ENCODE measurements at places on chromosomes 7 and 10. TPM values are rescaled to one million over a fixed set of nuclear protein-coding genes. Genes with fewer than 3 reads are reported as not detected.

DNA sequence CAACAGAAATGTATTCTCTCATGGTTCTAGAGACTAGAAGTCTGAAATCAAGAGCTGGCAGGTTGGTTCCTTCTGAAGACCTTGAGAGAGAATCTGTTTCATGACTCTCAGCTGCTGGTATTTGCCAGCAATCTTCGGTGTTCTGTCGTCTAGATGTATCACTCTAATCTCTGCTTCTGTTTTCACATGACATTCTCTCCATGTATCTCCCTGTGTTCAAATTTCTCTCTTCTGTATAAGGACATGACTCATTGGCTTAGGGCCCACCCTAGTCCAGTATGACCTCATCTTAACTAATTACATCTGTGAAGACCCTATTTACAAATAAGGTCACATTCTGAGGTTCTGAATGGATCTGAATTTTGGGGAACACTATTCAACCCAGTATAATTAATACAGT lies 82.3 kb downstream of the ANKRD7 start:
- DNase-seq, result no peak

DNA sequence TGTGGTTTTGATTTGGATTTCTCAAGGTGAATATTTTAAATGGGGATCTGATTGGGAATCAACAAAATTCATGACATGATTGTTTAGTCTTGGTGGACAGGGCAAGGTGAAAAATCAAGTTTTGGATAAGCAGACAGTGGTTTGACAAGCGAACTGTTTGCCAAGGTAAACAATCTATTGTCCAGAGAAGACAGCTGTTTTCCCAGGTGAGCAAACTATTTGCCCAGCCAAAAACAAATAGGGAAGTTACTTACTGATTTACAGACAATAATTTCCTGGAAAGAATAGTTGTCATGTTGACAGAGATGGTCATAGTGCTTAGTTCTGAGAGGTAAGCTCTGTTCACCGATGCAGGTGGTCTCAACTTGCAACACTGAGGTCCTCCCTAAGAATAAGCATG lies 94.0 kb upstream of the STEAP1B start:
- no peak for DNase-seq

DNA sequence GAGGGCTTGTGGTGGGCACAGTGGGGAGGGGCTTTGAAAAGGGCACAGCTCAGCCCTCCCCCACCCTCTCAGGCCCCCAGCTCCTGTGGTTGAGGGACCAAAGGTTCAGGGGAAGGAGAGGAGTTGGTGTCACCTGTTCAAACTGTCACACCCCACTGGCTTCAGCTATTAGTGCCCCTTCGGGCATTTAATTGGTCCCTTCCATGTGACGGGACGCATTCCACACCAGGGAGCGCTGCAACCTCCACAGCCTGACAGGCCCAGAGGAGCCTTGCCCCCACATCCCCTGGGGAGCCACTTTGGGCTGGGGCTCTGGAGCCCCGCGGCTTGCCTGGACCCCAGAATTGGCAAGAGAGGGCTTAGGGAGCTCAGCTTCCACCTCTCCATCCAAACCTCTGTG lies 75.7 kb downstream of the C10orf105 start:
- DNase-seq, result no peak

DNA sequence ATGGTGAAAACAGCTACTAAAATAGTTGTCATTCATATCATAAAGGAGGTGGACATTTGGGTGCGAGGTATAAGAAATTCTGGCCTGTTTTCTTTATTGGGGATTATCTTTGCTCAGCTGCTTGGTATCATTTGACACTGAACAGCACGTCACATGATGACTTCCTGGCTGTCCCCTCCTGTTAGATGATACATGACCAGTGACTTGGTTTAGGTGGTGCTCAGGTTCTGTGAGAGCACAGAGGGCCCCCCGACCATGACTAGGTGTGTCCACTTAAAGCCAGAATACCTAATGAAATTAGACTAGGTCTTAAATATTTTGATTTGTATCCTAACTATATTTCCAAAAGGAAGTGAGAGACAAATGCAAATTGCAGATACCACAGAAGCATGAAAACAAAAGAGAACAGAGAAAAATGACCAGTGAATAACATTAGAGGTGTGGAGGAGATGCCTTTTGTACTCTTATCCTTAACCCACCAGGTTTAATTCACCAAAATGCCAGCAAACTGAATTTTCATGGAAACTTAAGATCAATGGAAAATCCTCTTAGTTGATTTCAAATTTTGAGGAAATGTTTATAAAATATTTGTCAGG lies 50.6 kb upstream of the GJD4 start:
- DNase-seq, result no peak

DNA sequence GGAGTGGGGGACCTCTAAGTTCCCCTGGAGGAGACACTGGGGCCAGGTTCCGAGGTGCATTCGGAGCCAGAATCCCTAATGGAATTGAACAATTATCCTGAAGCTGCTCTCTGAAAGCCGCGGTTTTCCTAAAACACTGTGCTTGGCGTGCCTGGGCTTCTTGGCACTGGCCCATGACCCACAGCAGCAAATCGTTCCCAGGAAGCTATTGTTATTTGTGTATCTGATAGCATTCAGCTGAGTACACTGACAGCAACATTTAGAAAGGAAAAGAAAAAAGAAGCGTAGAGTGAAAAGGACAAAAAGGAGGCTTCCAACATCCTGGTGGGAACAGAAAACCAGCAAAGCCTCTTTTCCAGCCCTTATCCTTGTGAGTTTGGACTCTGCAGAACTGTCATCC lies 339.8 kb downstream of the FRMD4A start:
- no peak for DNase-seq

GRCh38 chr7:136807598-136807997 lies 60.9 kb upstream of the CHRM2 start:
- DNase-seq, result no peak

DNA sequence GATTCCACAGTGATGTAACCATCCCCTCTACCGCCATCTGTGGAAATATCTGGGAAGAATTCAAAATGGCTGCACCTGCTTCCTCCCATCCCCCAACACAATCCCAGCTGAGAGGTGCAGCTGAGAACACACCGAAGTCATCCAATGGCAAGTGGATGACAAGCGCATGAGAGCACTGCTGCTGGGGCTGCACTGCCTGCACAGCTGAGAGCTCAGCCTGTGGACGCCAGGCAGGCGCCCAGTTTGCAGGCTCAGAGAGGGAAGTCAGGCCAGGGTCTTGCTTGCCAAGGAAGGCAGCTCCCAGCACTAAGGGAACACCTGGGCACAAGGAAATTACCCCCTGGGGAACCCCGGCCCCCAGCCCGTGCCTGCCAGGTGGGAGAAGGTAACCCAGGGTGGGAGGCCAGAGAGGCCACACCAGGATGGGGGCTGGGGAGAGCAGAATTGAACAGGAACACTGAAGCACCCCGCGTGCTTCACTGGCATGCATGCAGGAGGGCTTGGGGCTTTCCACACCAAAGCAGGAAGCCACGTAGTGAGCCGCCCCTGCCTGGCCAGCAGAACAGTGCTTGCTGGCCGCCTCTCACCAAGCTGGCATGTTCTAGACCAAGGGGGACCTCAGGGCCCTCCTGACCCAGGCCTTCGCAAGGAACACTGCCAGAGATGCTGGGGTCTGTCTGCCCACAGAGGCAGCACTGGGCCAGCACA lies 46.2 kb downstream of the FAM53B start:
- DNase-seq, result no peak

PDLIM1 gene
- not detected for total RNA-seq

BMS1 gene
- 24.5 TPM for total RNA-seq

LIPM gene
- total RNA-seq, result not detected

ANXA8 gene
- not detected for total RNA-seq

Data from activated naive CD4-positive, alpha-beta T cell treated with anti-CD3 and anti-CD28 coated beads, Interleukin-2, amount 50 U/mL, for 72 hours (primary cell).